Astrocyte (in vitro differentiated cells and primary cell): ENCODE measurements at places on chromosomes 6 and 20.
A peak's percentile ranks its signal among the peaks of the same experiment; 100 is the strongest.

- no peak for DNase-seq
These were observed 205.8 kb downstream of the TRDN start for GRCh38 chr6:123430970-123431369.

DNA sequence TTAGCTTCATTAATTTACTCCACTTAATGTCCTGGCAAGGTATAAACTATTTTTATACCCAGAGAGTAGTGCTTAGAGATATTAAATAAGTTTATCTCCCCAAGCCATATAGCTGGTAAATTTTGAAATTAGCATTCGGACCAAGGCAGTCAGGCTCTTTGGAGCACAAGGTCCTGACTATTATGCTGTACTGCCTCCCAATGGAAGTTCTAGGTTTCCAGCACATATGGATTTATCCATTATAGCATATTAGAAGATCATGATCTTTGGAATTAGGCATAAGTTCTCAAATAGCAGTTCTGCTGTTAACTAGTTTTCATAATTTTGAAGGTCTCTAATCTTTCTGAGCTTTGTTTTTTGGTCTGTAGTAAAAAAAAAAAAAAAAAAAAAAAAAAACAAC is 835.3 kb upstream of the EPHA7 start:
- DNase-seq: no peak

DNA sequence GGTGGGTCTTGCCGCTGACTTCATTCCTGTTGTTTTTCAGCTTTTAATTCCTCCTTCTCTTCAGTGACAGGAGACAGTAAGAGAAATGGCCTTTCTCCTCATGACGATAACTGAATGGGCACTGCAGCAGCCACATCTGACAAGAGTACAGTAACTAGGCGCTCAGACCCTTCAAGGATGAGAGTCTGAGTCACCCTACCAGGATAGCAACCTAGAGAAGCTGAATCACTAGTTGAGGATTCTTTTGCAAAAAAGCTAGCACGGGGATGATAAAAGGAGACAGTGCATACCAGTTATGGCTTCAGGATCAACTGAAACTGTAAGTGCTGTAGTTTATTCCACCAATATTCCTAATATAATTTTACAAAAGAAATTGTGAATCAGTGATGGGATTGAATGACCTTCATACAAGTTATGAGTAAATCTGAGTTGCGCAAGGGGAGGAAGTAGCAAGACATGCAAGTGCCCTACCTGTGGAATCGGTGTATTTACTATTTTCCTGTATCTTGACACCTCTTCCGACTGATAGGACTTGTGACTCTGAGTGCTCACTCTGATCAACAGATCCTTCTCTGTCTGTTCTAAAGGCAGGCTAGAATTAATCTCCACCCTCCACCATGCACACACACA is 161.8 kb upstream of the GRIK2 start:
- no peak for DNase-seq

DNA sequence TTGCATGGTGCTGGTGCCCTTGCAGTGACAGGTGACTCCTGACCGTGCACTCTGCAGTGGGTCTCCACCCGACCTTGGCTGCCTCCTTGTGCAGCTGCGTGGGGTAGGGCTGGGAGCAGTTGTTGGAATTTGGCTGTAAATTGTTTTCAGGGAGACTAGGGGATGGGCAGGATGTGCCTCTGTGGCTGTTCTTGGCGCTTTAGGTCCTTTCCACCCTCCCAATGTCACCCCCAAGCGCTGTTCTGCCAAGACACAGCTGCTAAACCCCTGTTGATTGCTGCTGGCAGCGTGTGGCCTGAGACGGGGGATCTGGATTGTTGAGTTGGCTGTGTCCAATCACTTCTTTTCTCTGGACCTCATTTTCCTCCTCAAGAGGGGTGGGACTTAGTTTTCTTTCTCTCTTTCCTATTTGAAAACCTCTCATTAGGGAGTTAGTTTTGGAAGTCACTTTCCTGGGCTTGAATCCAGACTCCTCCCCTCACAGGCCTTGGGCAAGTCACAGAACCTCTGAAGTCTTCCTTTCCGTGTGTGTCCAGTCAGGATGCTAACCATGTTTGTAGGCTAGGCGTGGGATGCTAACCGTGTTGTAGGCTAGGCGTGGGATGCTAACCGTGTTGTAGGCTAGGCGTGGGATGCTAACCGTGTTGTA is 8.5 kb downstream of the IGF2R start:
- DNase-seq: peak; percentile 73

DNA sequence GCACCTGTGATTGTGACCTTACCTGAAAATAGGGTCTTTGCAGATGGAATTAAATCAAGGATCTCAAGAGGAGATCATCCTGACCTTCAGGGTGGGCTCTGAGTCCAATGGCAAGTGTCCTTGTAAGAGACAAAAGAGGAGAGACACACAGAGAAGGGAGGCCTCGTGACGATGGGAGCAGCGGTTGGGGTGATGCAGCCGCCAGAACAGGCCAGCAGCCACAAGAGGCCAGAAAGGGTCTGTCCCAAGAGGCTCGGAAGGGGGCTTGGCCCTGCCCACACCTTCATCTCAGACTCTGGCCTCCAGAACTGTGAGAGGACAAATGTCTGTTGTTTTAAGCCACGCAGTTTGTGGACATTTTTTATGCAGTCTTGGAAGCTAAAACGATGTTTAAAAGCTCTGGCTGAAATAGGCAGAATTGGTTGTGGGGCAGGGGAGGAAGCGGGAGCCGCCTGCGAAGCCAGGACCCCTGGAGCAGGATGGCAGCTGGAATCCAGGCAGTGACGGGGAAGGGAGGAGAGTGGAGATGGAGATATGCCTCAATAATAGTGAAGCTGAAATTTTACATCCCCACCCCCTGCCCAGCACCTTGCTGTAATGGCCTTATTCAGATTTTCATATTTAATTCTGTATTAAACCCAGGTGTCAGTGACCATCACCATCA is 216.4 kb downstream of the ANKRD60 start:
- no peak for DNase-seq

GRCh38 chr20:44698351-44698750 is 16.8 kb upstream of the CCN5 start:
- DNase-seq: no peak

DNA sequence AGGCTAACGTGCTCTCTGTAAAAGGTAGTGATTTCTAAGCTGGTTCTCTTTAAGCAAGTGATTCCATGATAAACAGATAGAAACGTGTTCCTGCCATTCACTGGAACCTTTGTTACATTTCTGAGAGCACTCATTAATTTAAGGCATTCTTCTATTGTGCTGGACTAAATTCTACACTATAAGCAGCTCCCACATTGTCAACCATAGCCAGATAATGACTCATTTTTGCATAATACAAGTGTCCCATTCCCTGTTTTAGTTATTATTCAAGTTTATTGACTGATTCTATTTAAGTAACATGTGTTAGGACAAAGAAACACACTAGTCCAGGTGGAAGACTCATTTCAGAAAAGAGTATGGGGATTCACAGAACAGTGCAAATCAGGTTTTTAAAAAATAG is 13.5 kb upstream of the XRN2 start:
- DNase-seq: no peak

DNA sequence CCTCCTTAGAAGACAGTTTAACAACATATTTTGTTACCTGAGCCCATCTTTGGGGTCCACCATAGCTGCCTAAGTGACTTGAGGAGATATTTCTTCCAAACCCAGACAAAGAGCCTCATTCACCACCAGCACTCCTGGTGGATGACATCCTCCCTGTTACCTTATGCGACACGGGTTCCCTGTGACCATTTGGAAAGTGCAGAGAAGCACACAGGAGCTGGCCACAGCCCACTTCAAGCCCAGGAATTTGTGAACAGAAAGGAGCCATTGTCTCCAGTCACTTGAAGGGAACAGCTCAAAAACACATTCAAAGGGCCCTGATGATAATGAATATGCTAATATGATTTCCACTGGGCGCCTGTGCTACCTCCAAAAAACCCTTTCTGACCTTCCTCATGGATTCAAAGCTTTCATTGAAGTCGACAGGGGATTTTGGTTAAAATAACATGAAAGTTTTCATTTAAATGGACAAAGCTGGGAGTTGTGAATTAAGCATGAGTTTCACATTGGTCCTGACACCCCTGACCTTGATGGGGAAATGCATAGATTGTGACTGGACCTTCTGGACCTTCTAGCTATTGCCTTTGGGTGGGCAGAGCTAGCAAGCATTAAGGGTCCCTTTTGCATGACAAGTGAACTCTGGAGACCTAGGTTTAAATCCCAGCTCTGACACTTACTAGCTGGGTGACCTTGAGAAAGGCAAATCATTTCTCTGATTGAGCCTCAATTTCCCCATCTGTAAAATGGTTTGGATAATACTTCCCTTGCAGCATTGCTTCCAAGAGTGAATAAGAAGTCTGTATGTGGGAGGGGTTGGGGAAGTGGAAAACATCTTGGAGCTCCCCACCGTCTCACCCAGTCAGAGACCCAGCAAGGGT is 83.3 kb upstream of the SIRPA start:
- DNase-seq: peak; percentile 34

DNA sequence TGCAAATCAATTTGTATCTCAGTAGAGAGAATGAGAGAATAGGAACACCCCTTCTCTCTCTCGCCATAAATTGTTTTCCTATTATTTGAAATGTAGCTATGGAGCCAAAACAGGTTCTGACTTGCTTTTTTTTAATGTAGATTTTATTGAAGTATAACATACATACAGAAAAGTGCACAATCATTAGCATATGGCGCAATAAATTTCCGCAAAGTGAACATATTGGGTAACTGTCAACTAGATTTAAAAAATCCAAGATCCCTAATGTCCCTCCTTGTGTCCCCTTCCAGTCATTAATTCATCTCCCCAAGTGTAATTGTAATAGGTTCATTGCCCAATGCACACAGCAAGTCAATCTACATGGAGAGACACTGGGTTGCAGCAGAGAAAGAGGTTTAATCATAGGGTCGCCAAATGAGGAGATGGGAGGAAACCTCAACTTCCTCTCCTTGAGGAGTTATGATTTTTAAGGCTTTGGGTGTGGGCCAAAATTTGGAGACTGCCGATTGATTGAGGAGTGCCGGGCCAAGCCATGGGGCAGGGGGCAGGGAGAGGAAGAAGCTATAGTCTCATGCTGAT is 43.3 kb upstream of the TGM3 start:
- DNase-seq: no peak

DNA sequence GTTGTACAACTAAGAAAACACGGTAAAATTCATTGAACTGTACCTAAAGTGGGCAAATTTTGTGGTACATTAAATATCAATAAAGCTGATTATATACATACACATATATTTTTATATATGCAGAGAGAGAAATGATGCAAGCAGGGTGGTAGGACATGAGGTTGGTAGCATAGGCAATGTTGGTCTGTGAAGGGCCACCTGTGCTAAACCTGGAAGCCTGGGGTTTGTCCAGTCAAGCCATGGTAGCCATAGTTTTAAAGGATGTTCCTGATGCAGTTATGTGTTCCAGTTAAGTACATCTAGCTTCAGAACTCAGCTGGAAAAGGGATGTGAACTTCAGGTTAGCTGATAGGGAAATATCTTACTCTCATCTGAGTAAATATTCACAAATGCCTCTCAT is 60.1 kb downstream of the TRIM38 start:
- no peak for DNase-seq

GRCh38 chr20:1569415-1569881 is 11.9 kb upstream of the SIRPD start:
- peak; percentile 15 for DNase-seq

GRCh38 chr20:5864428-5864827 is 85.9 kb downstream of the TRMT6 start:
- no peak for DNase-seq

GRCh38 chr6:108837236-108837971 is 10.8 kb upstream of the ARMC2 start:
- peak; percentile 17 for DNase-seq

GRCh38 chr6:44264154-44265006 is 971 bp downstream of the NFKBIE start:
- no peak for DNase-seq

GRCh38 chr6:159727717-159728445 is 575 bp downstream of the WTAP start:
- no peak for DNase-seq

- no peak for DNase-seq
These were observed 27.9 kb upstream of the CCR6 start for GRCh38 chr6:167094820-167095637.

- DNase-seq: no peak
These were observed 324.3 kb upstream of the MOCS1 start for GRCh38 chr6:40258531-40258930.

DNA sequence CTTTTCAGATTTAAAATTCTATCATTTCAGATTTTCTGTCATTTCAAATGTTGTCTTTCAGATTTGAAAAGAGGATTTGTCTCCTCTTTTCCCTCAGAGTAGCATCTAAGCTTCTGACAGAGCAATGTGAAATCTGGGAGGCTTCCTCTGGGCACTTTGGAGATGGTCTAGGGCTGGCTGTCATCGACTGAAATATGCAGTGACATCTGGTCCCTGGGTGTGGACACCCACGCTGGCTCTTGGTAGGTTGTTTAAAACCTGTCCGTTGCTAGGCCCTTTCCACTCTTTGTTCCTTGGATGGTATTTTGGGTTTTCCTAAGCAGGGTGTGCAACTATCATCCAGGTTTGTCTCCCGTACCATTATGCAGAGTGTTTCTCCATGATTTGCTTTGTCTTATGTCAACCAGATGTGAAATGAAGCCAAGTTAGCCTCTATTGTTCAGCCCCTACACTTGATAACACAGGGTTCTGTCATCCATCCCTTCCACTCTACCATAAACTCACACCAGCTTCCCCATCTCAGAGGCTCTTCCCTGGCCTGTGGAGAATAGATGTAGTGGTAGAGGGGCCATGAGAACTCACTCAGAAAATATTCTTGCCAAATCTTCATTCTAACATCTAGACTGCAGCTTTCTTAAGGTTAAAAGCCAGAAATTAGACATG is 5.0 kb upstream of the VIP start:
- DNase-seq: no peak

DNA sequence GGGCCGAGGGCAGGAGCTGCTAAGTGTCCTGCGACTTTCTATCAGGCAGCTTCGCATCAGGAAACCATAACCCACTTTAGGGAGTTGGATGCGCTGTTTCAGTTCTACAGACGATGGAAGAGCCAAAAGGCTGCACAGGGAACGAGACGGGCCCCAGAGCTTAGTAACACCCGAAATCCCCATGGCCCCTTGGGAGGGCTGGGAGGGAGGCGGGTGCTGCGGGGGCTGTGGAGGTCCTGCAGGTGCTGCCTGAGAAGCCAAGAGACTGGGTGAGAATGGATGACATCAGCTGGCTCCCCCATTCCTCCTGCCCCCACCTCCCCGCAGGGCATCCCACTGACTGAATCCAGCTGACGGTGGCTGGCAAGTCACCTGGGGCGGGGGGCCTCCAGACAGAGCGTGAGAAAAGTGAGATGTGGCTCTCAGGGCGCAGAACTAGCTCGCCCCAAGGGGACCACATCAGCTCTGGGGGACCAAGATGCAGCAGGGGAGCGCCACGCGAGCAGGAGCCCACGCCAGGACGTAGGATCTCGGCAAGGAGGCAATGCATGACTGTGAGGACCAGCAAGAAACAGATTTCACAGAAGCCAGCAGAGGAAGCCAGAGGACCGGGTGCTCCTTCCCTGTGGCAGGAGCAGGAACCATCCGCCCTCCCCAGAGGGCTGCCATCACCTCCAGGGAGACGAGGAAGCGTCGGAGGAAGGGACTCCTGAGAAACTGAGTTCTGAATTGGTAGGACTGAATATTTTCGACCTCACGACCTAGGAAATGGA is 36.8 kb downstream of the PNLDC1 start:
- DNase-seq: no peak

GRCh38 chr6:130993292-130993765 is 69.7 kb downstream of the EPB41L2 start:
- no peak for DNase-seq
